ENCODE measurements at places on chromosomes 3 and 15. TPM values are rescaled to one million over a fixed set of nuclear protein-coding genes. Genes with fewer than 3 reads are reported as not detected.

DNA sequence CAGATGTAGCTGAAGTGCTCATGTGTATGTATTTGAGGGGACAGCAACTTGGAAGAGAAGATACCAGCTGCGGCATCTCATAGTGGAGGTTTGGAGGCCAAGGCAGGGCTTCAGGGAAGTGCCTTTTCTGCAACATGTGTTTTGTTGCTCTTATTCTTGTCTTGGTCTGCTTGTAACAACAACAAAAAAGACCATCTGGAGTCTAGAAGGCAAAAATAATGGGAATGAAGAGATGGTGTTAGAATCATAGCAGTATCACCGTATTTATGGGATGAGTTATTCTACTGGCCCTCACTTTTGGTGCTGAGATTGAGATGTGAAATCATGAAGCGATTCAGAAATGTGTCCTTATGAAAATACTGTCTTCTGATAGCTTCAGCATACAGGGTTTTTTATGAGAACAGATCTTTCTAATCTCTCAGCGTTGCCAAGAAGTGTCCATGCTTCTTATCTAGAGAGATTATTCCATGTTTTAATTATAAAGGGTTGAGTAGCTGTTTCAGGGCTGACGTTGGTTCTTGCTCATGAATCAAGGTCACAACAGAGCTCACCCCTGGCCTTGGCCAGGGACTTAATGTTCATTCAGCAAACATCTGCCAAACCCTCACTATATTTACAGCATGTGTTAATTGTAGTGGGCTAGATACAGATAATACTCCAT is 58.0 kb downstream of the ITPR1 start:
- H3K4me3 ChIP-seq = no peak overlapping the region
- H3K36me3 ChIP-seq = no peaks in the 10 kb centered on the region

- H3K4me1 ChIP-seq = no peaks in the 10 kb centered on the region
- no peaks in the 10 kb centered on the region for H3K27me3 ChIP-seq
- no peak overlapping the region for H3K4me3 ChIP-seq
- no peak for DNase-seq
These were observed 9.0 kb upstream of the C3orf33 start for GRCh38 chr3:155815030-155815545.

DNA sequence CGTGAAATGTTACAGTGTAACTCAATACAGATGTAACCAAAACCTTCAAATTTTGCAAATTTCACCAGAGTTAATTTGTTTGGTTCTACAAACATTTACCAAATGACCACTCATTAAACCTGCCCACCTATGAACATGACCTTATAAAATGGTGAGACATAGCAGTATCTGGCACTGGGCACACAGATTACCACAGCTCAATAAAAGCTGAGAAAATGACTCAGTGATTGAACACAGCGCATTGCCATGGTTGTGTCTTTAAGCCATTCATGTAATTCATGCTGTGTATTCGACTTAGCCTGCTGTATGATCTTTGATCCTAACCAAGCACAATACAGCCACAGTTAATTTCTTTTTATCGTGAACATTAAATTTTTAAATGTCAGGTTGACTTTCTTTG is 11.3 kb downstream of the PPARG start:
- H3K36me3 ChIP-seq = no peaks in the 10 kb centered on the region
- no peaks in the 10 kb centered on the region for H3K27me3 ChIP-seq
- H3K27ac ChIP-seq = no peak overlapping the region
- no peak for DNase-seq
- no peaks in the 10 kb centered on the region for H3K4me1 ChIP-seq

DNA sequence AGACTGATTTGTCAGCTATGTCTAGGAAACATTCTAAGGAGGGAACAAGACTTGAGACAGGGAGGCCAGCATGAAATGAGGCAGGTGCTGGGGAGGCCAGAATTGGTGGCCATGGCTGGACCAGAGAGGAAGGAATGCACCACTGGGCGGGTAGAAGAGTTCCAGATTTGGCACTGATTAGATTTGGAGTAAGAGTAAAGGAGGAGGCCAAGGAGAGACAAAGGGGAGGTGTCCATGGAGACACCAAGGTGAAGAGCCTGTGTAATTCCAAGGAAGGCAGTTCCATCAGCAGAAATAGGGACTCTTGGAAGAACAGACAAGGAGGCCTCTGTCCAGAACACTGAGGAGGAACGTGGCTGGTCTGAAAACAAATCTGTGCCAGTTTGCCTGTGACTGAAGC is 1.8 kb downstream of the ARNT2 start:
- no peak for DNase-seq
- no peaks in the 10 kb centered on the region for H3K4me1 ChIP-seq
- H3K27ac ChIP-seq = no peak overlapping the region
- H3K36me3 ChIP-seq = no peaks in the 10 kb centered on the region

DNA sequence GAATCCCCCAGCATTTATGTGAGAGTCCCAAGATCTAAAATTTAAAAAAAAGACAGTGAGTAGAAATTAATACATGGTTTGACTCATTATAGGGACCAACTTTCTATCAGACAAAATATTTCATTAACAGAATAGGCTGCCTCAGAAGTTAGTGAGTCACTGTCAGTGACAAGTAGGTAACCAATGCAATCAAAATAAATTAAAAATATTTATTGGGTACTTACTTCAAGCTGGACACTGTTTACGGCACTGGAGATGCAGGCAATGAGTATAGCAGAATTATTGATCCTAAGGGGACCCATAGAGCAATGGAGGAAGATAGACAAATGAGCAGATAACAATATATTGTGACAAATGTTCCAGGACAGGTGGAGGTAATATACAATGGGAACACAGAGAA is 135.6 kb upstream of the BCL6 start:
- no peak overlapping the region for H3K4me3 ChIP-seq
- H3K4me1 ChIP-seq = no peaks in the 10 kb centered on the region
- DNase-seq = no peak
- H3K27ac ChIP-seq = no peak overlapping the region
- H3K27me3 ChIP-seq = no peaks in the 10 kb centered on the region

- no peaks in the 10 kb centered on the region for H3K27me3 ChIP-seq
- no peaks in the 10 kb centered on the region for H3K36me3 ChIP-seq
- no peak overlapping the region for H3K27ac ChIP-seq
- no peak for DNase-seq
- peaks cover 24% of the 10 kb centered on the region for H3K4me1 ChIP-seq
These were observed 2.7 kb downstream of the RBM6 start for GRCh38 chr3:49942651-49943050.

- H3K27me3 ChIP-seq = no peaks in the 10 kb centered on the region
- H3K4me3 ChIP-seq = no peak overlapping the region
- no peak for DNase-seq
- no peaks in the 10 kb centered on the region for H3K4me1 ChIP-seq
- no peak overlapping the region for H3K27ac ChIP-seq
- no peaks in the 10 kb centered on the region for H3K36me3 ChIP-seq
These were observed 10.4 kb upstream of the RTP1 start for GRCh38 chr3:187186801-187187421.

GRCh38 chr15:101175401-101175800 is 76.4 kb downstream of the CHSY1 start:
- no peak overlapping the region for H3K27ac ChIP-seq
- DNase-seq = no peak
- H3K27me3 ChIP-seq = no peaks in the 10 kb centered on the region

GRCh38 chr3:56389183-56389830 is 79.0 kb downstream of the ERC2 start:
- no peak overlapping the region for H3K27ac ChIP-seq
- H3K27me3 ChIP-seq = no peaks in the 10 kb centered on the region
- H3K4me1 ChIP-seq = no peaks in the 10 kb centered on the region
- H3K4me3 ChIP-seq = no peak overlapping the region
- no peak for DNase-seq

B3GNT5 gene
- total RNA-seq = 0.41 TPM

TLR9 gene
- total RNA-seq = 3.0 TPM

OXTR gene
- total RNA-seq = 0.94 TPM

All from CD4-positive, alpha-beta memory T cell (primary cell).